ENCODE measurements at places on chromosomes 13 and 19. TPM values are rescaled to one million over a fixed set of nuclear protein-coding genes. Genes with fewer than 3 reads are reported as not detected.

The FFAR3 gene
- total RNA-seq, result not detected

The FOSB gene
- total RNA-seq, result 2.2 TPM

The TSSK6 gene
- total RNA-seq, result 0.33 TPM

The CYP4F12 gene
- total RNA-seq, result 4.2 TPM

The KLK14 gene
- 0.52 TPM for total RNA-seq

The TRIP10 gene
- 131 TPM for total RNA-seq

- DNase-seq, result peak; percentile 66
Measured at GRCh38 chr13:20270163-20270865, 38.2 kb upstream of the GJB6 start.

- no peak for DNase-seq
Measured at GRCh38 chr13:79775830-79776229, 294.9 kb downstream of the NDFIP2 start.

DNA sequence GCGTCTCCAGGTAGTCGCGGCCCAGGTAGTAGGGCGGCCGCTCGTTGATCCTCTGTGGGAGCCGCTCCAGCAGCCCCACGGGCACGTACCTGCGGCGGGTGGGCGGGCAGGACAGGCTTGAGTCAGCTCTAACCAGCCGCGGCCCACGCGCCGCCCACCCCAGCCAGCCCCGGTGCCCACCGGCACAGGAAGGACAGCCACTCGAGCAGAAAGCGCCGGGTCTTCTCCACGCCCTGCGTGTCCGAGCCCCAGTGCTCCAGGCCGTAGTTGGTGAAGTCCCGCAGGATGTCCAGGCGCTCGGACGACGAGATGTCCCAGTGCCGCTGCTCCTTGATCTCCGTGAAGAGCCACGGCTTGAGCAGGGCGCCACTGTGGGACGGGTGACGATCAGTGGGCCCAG, 877 bp upstream of the PRR22 start:
- no peak for DNase-seq

DNA sequence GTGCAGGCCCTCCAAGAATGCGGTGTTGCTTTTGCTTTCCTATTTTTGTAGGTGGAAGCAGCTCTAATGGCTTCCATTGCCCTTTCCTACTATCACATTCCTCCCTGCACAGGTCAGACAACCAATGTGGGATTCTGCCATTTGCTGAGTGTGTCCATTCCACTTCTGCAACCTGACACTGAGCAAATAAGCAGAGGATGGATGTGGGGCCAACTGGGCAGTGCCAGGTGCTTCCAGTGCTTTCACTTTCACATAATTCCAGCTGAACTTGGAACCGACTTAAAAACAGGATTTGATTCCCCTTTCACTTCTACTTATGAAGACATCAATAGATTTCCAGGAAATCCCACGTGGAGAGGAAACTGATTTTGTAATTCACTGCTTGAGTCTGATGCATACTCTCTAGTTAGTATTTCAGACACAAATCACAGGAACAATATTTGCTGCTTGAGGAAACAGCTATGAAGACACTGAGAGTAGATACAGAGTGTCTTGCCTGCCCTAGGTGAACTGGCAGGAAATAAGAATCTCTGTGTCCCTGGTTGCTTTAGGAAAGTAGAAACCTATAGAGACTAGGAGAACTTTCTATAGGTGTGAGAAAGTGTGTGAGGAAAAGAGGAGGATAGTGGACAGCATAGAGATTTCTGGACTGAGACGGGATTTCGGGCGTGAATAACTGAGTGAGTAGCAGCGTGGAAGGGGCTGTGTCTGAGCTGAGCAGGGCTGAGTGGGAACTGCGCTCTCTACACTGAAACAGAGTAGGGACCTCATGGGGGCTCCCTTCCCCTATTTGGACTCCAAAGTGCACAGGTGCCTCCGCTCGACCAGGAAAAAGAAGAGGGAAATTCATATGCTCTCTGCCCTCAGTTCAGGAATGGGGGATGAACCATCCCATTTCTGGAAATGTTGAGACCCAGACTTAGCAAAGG, 22.5 kb downstream of the LGALS16 start:
- DNase-seq, result peak; percentile 68

GRCh38 chr19:33216198-33216830, 9.3 kb downstream of the SLC7A10 start:
- no peak for DNase-seq

- no peak for DNase-seq
Measured at GRCh38 chr19:55283548-55284377, at the start of gene BRSK1. TSS of gene BRSK1 (plus strand) at chr19:55283997. CDS start at chr19:55284443, 446 bp downstream.

DNA sequence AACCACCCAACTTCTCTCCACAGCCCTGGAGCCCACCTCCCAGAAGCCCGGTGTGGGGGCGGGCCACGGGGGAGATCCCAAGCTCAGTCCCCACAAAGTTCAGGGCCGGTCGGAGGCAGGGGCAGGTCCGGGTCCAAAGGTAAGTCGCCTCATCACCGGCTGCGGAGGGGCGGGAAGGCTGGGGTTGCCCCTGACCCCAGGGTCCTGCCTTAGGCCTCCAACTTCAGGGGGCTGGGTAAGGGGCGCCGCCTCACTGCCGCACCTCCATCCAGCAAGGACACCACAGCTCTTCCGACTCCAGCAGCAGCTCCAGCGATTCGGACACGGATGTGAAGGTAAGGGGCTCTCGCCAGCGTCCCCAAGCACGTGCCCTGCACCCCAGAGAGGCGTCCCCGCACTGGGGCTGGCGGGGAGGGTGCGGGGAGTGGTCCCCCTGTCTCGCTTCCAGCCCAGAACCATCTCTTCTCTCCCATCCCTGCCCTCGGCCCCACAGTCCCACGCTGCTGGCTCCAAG, 358 bp downstream of the C19orf33 start:
- DNase-seq, result no peak

GRCh38 chr19:16627193-16627927, 644 bp downstream of the MED26 start:
- DNase-seq, result no peak

- DNase-seq, result no peak
Measured at GRCh38 chr13:91185294-91185863, 162.1 kb upstream of the MIR17HG start.

DNA sequence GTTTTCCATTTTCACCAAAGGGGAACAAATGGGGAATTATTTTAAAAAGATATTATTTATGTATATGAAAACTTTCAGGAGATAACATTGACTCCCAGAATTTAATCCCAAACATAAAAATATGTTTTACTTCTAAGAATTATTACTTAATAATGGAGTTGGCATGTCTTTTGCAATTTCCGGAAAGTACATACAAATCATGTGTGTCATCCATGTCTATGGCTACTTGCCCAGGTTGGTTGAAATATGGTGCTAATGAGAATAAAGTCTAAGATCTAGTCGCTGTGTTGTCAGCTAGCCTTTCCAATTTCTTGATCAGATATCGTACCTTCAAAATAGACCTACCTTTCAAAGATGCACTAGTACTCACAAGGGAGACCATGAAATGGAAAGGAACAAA, 1003.2 kb upstream of the PCDH20 start:
- no peak for DNase-seq

GRCh38 chr19:50801107-50801506, 10.9 kb downstream of the ACP4 start:
- DNase-seq, result no peak

GRCh38 chr19:797528-798414, 519 bp downstream of the PTBP1 start:
- no peak for DNase-seq

Measured in esophagus muscularis mucosa (tissue), 4 donors.